Frontal cortex (tissue), 4 donors: ENCODE measurements at places on chromosomes 5 and 9. TPM values are rescaled to one million over a fixed set of nuclear protein-coding genes. Genes with fewer than 3 reads are reported as not detected.
A peak's percentile ranks its signal among the peaks of the same experiment; 100 is the strongest.

The UNC5A gene
- total RNA-seq: 6.1 TPM

The RNF183 gene
- not detected for total RNA-seq

The RNF180 gene
- total RNA-seq: 87.6 TPM

The PCDHB14 gene
- 12.6 TPM for total RNA-seq

The TMEM38B gene
- 29.3 TPM for total RNA-seq

The ARID3C gene
- 0.82 TPM for total RNA-seq

The CATSPER3 gene
- 0.82 TPM for total RNA-seq

The SLC6A19 gene
- total RNA-seq: not detected

DNA sequence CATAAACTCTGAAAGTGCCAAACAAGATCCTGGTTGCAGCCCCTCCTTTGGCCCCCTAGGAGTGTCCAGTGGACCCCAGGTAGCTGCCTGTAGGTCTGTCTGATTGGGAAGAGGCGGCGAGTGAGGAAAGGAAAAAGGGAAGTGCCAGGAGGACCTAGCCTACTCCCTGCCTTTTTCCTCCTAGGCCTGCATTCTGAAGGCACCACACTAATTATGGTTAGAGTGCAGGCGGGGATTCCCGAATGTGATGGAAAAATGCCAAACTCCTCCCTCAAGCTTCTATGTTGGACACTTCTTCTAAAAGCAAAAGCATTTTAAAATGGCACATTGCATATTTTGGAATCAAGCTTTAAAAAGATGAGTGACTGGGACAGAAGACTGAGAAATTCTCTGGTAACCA is 83.2 kb upstream of the SMIM15 start:
- DNase-seq: no peak

GRCh38 chr5:138463419-138464007 is 1.8 kb upstream of the EGR1 start:
- no peak for DNase-seq

- DNase-seq: no peak
These were observed 1194.6 kb upstream of the WWC1 start for GRCh38 chr5:167096816-167097215.

GRCh38 chr9:72633966-72634365 is 112.6 kb downstream of the TMC1 start:
- peak; percentile 12 for DNase-seq

GRCh38 chr9:34430843-34431437 is 27.4 kb downstream of the FAM219A start:
- DNase-seq: peak; percentile 47

GRCh38 chr5:133459474-133460160 is 152.7 kb downstream of the FSTL4 start:
- DNase-seq: no peak

GRCh38 chr9:27125030-27125429 is 16.0 kb downstream of the TEK start:
- DNase-seq: no peak

DNA sequence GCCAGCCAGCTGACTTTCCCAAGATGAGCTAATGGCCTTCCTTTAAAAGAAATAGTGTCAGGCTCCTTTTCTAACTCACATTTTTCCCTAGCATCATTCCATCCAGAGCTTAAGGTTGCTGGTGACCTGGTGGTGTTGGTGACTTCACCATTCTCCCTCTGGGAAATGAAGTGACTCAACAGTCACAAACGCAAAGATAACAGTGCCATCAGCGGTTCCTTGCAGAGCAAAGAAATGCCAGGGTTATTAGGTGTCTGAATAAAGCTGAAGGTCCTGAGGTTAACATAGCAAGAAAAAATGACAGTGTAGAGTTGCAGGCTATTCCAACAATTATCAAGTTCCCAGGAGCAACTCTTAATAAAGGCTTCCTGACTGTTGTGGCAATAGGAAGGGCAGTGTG is 111.8 kb upstream of the SLC44A1 start:
- no peak for DNase-seq

DNA sequence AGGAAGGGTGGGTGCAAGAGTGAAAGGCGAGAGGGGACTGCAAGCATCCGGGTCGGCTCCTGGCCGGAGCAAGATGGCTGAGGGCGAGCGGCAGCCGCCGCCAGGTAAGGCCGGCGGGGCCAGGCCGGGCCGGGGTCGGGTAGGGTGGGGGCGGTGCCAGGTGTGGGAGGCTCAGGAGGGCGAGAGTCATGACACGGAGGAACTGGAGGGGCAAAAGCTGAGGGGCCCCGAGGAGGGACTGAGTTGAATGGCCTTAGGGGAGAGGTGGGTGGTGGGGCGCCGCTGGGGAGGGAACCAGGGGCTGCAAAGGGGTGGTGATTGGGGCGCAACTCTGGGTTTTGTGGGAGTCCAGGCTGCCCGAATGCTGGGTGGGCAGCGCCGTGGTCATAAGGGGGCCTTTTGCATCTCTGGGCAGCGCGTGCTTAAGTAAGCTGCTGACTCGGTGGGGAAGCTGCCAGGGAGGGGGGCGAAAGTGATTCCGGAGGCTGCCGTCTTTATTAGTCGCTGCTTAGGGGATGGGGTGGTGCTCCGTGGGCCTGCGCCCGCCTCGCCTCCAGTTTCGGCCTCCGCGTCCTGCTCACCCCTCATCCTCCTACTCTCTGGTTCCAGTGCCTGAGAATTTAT is 425 bp downstream of the PTPA start:
- no peak for DNase-seq

DNA sequence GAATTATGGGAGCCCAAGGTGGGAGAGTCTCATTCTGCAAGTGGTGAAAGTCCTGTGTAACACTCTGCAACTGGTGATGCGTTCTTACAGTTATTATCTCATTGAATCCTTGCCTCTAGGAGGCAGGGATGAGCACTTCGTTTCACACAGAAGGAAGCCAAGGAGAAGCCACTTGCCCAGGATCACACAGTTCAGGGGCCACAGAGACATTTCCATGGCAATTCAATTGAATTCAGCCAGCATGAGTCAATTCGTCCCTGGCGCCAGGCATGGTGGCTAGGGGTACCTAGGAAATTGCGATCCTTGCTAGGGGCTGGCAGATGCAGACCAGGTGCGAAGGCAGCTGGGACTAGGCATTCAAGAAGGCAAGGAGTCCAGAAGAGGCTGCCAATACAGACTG is 26.2 kb downstream of the LHX2 start:
- no peak for DNase-seq

DNA sequence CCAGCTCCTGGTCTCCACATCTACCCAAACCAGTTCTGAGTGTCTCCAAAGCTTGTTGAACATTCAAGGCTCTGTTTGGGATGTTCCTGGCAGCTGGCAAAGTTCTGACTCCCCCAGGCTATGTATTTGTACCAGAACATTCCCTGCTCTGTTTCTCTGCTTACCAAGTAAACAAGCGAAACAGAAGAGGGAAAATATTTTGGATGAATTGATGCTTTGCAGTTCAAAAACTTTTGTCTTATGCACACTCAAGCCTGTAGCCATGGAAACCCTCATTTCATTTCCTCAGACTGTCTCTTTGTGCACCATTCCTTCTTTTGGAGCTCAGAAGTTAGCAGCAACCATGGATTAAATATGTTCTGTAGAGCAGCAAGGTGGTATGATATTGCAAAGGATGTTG is 145.8 kb downstream of the ACTL7B start:
- no peak for DNase-seq

DNA sequence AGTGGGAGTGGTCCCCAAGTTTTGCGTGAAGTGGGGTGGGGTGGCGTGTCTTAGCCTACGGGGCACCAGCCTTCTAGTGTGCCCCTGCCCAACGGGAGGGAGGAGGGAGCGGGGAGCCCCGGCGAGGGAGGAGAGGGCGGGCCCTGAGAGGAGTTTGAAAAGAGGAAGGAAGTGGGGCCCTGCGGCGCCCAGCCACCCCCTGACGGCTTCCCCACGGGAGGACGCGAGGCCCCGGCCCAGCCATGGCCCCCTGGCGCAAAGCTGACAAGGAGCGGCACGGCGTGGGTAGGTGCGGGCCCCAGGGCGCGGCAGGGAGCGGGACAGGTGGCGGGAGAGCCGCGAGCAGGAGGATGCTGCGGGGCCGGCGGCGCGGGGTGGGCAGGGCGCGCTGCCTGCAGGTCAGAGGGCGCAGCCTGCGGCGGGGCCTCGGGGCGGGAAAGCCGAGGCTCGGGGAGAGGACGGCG is at the start of gene DOCK2:
DOCK2 (plus strand) TSS at position 191 of the 464 bp plus-strand sequence; CDS start at position 243, 52 bp downstream.
- no peak for DNase-seq

DNA sequence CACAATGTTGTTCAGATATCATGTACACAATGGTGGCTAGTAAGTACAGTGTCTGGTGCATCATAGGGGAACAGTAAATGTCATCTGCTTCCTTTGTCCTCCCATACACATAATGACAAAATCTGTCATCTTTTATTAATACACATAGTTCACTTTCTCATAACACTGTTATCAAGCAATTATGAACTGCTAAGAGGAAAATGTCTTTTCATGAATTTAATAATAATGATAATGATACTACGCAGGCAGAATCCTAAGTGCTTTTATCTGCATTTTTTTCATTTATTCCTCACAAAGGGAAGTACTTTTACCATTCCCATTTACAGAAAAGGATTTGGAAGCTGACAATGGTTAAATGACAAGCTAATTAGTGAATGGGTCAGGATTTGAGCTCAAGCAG is 35.7 kb downstream of the DPYSL3 start:
- DNase-seq: no peak

- DNase-seq: no peak
These were observed 152.8 kb upstream of the DAP start for GRCh38 chr5:10913841-10914240.

DNA sequence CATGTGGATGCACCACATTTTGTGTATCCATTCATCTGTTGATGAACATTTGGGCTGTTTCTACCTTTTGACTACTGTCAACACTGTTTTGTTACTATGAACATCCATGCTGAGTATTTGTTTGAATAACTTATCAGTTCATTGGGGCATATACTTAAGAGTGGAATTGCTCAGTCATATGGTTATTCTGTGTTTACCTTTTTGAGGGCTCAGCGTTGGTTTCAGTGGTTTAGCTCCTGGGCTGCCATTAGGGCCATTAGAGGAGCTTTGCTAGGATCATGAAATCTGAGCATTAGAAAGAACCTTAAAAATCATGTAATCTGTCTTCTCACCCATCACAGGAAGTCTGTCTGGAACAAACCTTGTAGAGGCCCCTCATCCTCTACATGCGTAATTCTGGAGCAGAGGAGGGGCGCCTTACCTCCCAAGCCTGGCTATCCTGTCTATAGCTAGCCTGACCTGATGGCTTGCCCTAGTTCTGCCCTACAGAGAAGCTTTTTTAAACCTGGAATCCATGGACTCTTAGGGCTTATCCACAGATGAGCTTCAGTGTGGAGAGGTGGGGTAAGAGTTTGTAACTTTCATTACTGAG is 92.9 kb downstream of the PDZD2 start:
- DNase-seq: no peak

DNA sequence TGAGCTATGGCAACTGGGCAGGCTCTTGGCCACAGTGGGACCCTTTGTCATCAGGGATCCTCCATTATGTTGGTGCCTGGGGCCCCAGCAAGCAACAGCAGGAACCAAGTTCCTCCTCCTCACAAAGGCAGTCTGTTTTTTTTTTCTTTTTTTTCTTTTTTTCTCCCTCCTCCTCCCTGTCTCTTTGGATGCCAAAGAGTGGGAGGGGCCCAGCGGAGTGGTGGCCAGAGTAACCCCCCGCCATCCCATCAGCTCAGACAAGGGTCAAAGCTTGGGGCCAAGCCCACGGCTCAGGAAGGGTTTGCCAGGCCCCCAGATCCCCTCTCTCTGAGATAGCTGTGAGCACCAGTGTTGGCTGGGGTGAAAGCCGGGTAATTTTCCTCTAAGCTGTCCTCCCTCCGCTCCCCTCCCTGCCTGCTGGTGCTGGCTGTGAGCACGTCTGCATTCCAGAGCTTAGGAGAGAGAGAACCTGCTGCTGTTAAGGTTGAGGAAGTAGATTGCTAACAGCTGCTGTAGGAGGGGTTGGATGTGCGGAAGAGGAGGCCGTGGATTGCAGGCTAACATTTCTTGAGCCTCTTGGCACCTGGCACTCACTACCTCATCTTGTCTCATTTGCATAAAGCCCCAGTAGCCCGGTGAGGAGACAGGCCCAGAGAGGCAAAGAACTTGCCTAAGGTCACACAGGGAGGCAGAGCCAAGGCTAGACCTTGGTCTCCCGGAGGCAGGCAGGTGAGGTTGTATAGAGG is 21.2 kb downstream of the GSN start:
- no peak for DNase-seq

- DNase-seq: no peak
These were observed 36.4 kb downstream of the SLC28A3 start for GRCh38 chr9:84304166-84304565.

DNA sequence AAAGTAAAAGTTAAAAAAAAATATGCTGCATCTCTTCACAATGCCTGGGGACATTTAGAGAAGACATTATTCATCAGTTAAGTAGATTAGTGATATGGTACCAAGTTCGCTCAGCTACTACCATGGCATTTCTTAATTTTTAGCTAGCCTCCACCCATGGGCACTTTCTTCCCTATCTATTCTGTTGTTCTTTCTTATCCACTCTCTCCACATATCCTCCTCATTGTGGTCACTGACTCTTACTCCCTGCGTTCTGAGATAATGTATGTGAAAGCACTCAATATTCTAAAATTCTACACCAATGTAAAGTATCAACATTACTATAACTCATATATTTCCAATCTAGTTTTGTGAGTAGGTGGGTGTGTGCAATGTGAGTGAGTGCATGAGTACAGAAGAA is 609.7 kb upstream of the DAB2 start:
- DNase-seq: no peak

DNA sequence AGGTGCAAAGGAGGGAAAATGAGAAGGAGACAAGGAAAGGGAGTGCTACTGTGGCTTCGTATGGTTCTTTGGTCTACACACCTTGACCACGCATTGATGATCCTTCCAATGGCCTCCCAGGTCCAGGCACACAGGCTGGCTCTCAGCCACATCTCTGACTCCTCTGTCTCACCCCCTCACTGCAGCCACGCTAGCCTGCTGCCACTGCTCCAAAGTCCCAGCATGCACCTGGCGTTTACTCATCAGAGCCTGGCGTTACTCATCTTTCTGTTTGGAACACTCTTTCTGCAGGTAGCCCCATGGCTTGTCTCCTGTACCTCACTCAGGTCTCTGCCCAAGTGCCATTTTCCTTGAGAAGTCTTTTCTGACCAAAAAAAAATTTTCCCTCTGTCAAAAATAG is 195.5 kb downstream of the SNCAIP start:
- DNase-seq: no peak

DNA sequence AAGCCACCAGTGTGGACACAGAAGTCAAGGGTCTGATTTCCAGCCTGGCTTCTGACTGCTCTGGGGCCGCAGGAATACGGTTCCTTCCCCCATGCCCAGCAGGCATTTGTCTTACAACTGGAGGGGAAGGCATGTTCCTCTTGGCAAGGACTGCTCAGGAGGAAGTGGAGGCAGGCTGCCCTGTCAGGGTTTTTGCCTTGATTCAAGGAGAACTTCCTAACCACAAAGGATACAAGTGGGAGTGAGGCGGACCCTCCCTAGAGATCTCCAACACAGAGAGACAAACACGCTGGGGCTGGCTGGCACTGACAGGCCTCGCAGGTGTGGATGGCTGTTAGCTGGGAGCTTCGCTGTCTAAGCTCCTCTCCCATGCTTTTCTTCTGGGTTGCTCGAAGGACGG is 19.1 kb downstream of the TGFBI start:
- no peak for DNase-seq
